Spinal cord (tissue), 10 donors: ENCODE measurements at places on chromosomes 3 and 15. TPM values are rescaled to one million over a fixed set of nuclear protein-coding genes. Genes with fewer than 3 reads are reported as not detected.

Gene MUC13
- polyA plus RNA-seq: not detected

Gene CCDC39
- polyA plus RNA-seq: 7.2 TPM

Gene C3orf85
- polyA plus RNA-seq: 0.21 TPM

Gene GOLGA6L7
- 1.5 TPM for polyA plus RNA-seq

Gene CLEC3B
- polyA plus RNA-seq: 175 TPM

Gene CLDN18
- 0.44 TPM for polyA plus RNA-seq

Gene LEKR1
- 1.7 TPM for polyA plus RNA-seq

DNA sequence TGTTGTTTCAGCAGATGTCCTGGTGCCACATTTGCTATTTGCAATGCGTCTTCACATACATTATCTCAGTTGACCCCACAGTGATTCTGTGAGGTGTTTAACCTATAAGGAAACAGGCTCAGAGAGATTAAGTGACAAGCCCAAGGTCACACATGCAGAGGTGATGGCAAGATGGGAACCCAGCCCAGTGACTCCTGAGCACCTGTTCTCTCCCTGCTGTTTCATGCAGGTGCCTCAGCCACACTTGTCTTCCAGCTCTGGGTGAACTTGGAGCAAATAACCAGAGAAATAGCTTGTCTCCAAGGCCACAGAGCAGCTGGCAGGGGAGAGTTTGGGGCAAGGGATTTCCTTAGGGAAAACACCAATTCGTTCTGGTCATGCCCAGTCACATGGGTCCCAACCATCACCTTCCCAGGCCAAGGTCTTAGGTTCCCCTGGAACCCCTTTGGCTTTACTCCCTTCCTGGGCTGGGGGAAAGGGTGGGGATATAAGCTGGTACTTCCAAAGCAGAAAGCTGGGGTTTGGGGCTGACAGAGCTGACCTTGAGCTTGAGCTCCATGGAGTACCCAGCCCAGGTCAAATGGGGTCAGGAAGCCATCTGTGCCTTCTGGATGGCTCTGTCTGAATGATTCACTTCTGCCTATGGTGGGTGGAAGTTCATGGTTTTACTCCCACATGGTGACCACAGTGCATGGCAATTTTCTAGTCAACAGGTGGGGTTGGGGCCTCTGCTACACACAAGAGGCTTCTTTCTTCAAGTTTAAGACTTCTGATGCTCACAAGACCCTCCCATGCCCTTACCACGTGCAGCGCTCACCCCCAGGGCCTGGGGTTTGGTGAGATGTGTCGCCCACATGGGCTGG lies 22.4 kb downstream of the LIPC start:
- DNase-seq: no peak

DNA sequence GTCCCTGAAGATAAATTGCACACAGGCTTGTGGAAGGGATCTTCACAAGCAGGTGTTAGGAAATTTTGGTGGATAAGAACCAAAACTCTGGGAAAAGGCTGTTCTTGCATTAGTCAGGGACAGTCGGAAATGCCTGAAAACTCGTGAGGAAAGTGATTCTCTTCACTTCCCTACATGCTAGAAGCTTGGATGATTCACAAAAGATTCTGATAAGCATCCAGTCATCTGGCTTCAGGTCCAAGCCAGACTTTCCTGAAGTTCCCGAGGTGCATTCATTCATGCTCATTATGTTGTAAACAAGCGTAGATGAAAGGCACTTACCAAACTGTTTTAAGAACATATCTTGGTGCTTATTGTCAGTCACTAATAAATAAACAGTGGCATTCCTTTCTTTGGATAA lies 1028.7 kb downstream of the NTRK3 start:
- DNase-seq: peak; percentile 21

- no peak for DNase-seq
These were observed 353.5 kb downstream of the MCTP2 start for GRCh38 chr15:94584833-94585244.

- DNase-seq: no peak
These were observed 845.1 kb upstream of the NR2F2 start for GRCh38 chr15:95485367-95485766.

GRCh38 chr15:92071045-92071634 lies 217.6 kb downstream of the SLCO3A1 start:
- DNase-seq: no peak

- no peak for DNase-seq
These were observed 89.4 kb upstream of the ABHD17C start for GRCh38 chr15:80605591-80606150.

- no peak for DNase-seq
These were observed 138.0 kb downstream of the FBN1 start for GRCh38 chr15:48507416-48508065.

GRCh38 chr3:2568929-2569328 lies 470.3 kb downstream of the CNTN4 start:
- DNase-seq: peak; percentile 39

DNA sequence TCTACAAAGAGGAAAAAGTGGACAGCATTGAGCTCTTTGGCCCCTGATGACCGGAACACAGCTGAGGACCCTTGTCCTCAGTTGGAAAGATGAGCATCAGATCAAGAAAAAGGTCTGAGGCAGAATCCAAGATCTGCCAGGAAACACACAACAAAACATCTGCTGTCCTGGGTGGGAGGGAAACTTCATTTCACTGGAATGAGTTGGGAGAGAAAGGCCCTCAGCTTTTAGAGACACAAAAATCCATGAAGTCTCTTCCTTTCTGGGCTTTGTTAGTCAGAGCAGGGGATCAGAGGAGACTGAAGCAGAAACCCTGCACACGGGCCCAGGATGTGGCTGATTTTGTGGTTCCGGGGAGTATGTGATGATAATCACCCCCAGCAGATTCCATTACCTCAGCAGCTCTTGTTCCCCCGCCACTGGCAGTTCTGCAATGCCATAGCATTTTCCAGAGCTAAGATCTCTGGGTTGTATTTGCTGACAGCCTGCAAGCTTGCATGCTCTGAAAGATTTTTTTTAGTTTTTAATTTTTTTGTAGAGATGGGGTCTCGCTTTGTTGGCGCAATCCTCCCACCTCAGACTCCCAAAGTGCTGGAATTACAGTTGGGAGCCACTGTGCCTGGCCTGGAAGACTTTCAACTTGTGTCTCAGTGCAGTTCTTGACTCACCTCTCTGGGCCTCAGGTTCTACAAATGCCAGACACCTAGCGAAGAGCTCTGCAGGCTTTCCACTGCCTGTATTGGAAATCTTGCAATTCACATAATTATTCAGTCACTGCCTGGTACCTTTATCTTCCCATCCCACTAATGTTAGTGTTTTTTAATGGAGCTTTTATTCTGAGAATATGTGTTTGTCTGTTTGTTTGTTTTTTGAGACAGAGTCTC lies 5.8 kb upstream of the TATDN2 start:
- no peak for DNase-seq

- peak; percentile 19 for DNase-seq
These were observed 199.1 kb downstream of the LRRN1 start for GRCh38 chr3:3998140-3998922.

DNA sequence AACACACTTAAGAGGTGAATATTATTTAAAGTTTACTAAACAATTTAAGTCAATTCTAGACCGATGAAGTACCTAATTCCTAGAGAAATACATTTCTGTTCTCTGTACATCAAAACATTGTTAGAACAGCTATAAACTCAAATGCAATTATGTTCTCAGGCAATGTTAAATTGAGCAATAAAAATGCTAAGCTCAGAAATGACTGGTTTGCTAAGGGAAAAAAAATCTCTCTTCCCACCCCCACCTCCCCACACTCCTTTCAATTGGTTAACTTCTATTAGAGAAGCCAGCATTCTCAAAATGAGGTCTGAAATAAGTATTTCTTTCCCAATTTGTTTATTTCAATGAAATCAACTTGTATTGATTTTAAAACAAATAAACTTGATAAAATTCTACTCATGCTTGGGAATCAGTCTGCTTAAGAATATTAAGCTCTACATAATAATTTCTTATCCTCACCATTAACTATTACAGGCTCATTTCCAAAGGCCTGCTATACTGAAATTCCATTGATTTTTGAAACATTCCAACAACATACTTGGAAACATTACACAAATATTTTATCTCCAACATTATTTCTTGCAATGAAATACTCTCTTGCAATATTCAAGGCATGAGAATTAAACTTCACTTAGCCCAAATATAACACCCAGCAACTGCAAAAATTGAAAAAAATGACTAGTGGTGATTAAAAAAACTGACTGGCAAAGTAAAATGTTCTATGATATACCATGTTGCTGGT lies 22.6 kb downstream of the TSPAN3 start:
- DNase-seq: no peak

GRCh38 chr15:39054128-39054732 lies 489.6 kb upstream of the RASGRP1 start:
- peak; percentile 25 for DNase-seq

DNA sequence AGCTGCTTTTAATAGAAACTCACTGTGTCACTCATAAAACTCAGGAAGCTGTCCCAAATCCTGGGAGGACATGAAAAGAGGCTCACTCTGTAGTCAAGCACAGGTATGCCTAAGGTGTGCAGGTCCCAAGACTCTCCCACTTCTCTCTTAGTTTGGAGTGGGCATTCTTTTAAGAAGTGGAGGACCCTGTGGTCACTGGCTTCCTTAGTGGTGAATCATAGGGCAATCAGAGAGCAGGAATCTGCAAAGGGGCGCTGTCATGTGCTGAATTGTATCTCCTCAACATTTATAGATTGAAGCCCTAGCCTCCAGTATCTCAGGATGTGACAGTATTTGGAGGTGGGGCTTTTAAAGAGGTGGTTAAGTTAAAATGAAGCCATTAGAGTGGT lies 47.2 kb upstream of the ZBTB38 start:
- no peak for DNase-seq
